ENCODE measurements at places on chromosomes 16 and 17.
A peak's percentile ranks its signal among the peaks of the same experiment; 100 is the strongest.

DNA sequence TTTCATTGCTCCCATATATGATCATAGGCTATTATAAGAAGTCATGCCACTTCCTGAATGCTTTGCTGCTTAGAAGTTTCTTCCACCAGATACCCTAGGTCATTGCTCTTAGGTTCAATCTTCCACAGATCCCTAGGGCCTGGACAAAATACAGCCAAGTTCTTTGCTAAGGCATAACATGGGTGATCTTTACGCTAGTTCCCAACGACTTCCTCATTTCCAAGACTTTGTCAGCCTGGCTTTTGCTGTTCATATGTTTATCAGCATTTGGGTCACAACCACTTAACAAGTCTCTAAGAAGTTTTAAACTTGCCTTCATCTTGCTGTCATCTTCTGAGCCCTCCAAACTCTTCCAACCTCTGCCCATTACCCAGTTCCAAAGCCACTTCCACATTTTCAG, 20.1 kb upstream of the DLX3 start:
- no peak for DNase-seq

DNA sequence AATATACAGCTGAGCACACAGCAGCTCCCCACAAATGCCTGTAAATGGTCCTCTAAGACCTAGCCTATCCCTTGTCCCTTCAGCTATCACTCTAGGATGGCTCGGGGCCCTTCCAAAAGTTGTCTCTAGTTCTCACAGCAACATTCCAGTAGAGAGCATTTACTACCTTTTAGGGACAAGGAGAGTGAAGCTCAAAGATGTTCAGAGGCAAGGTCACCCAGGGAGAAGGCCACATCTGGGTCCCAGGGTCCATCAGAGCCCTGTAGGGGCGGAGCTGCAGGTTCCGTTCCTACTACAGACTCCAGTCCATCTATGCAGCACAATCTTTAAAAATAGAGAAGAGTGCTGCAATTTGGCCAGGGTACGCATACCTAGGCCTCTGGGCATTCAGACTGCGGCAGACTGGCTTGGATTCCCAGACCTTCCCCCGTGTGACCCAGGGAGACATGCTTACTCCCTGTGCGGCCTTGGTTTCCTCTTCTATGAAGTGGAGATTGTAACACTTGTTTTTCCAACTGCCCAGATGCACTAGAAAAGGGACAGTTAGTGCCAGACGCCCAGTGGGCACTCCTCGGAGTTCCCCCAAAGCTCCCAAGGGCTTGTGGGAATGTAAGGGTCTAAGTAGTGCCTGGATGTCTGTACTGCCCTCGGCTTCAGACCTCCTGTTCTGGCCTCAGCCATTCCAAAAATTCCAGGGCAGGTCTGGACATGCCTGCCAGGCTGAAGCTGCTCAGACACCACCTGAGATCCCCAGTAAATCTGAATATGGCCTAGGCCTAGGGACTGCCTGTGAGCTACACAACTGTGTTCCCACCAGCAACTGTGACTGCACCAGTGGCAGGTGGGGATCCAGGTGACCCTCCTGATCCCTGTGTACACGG, 2.5 kb downstream of the SLC12A4 start:
- DNase-seq, result no peak

- no peak for DNase-seq
Observed at GRCh38 chr16:49750341-49751000, 105.4 kb downstream of the ZNF423 start.

- no peak for DNase-seq
Observed at GRCh38 chr17:73713136-73713535, 68.9 kb upstream of the SDK2 start.

DNA sequence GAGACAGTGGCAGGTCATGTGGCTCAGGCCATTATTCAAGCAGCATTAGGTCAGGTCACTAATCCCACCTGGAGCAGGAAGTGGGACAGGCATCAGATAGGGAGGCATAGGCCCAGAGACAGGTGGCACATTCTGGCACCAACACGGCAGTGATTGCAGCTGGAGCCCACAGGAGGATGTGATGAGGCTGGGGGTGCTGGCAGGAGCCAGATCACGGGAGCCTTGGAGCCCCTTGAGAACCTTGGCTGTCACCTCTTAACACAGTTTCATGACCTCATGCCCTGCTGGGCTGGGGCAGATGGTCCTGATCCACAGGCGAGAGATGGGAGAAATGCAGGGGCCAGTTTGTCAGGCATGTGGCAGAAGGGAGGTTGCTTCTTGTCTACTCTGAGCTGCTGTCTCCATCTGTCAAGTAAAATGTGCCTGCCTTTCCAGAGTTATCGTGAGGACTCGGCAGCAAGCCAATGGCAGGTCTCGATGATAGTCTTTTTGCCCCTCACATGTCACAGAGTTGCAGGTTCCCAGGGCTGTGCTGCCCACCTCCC, 109.6 kb downstream of the CLEC16A start:
- no peak for DNase-seq

- DNase-seq, result peak; percentile 100
Observed at GRCh38 chr17:80101011-80101945, at the start of gene GAA. Gene GAA (plus strand): TSS chr17:80101581. CDS start chr17:80104587, 3,006 bp downstream.

DNA sequence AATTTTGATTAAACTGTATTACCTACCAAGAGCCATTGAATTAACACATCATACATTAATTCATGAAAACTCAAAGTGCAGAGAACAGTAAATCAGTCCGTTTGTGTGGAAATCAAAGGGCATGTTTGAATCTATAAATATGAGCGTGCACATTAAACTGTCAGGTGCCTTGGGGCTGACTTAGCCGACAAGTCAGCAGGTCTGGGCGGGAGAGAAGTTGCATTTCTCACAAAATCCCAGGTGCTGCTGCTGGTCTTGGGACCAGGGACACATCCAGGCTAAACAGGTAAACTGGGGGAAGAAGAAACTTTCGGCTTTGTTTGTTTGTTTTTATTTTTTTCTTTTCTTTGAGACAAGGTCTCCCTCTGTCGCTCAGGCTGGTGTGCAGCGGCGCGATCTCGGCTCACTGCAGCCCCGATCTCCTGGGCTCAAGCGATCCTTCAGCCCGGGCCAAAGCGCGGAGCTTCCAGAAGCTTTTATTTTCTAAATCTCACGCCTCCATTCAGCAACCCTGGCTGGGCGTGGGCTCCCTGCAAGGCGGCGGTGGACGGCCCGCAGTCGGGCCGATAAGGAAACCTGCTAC, 213.9 kb downstream of the MRTFB start:
- DNase-seq, result peak; percentile 31

DNA sequence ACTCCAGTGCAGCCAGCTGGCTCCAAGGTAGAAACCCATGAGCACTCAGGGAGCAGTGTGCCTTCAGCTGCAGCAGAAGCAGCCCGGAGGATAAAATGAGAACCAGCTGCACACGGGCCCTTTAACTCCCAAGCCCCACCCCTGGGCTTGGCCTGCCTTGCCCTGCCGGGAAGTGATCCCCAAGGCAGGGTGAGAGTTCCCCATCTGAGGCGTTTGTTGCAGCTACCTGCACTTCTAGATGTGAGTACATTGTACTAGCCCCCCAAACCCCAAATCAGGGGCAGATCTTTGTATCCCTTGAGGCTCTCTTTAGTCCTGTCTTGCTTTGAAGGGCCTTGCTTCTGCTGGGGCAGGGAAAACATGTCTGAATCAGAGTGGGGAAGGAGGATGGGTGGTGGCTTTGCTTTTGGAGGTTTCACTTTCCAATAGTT, at the start of gene MVP:
Gene MVP, plus strand, starts transcription at position 192 of the 431 bp plus-strand sequence. CDS start 10,088 bp downstream, outside the sequence.
- peak; percentile 82 for DNase-seq

- DNase-seq, result no peak
Observed at GRCh38 chr17:39639566-39640458, 2.9 kb downstream of the STARD3 start.

DNA sequence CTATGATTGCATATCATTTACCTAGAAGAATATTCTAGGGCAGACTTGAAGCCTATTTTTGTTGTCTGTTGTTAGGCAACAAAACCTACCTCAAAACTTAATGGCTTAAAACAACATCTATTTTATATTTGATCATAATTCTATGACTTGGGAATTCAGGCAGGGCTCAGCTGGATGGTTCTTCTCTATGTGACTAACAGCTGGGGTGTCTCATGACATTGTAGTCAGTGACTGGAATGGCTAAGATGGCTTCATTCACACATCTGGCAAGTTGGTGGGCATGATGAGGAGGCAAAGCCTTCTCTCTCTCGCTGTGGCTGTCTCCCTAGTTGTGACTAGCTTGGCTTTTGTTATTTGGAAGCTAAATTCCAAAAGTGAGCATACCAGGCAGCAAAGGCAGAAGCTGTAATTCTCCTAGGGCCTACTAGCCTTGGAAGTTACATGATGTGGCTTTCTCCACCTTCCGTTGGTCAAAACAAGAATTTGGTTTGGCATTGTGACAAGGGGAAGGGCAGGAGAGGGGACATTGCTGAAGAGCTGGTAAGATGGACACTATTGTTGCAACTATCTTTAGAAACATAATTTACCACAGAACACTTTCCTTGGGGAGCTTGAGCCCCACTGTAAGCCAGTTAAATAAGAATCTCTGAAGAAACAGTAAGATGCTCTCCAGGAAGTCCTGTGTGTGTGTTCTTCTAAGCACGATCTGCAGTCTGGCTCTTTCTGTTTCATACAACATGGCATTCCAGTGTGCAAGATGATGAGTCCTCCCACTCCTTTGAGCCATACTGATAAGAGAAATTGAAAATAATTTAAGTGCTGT, 39.4 kb downstream of the ZNRF1 start:
- DNase-seq, result no peak

- DNase-seq, result no peak
Observed at GRCh38 chr16:50274326-50275097, 8.2 kb downstream of the ADCY7 start.

DNA sequence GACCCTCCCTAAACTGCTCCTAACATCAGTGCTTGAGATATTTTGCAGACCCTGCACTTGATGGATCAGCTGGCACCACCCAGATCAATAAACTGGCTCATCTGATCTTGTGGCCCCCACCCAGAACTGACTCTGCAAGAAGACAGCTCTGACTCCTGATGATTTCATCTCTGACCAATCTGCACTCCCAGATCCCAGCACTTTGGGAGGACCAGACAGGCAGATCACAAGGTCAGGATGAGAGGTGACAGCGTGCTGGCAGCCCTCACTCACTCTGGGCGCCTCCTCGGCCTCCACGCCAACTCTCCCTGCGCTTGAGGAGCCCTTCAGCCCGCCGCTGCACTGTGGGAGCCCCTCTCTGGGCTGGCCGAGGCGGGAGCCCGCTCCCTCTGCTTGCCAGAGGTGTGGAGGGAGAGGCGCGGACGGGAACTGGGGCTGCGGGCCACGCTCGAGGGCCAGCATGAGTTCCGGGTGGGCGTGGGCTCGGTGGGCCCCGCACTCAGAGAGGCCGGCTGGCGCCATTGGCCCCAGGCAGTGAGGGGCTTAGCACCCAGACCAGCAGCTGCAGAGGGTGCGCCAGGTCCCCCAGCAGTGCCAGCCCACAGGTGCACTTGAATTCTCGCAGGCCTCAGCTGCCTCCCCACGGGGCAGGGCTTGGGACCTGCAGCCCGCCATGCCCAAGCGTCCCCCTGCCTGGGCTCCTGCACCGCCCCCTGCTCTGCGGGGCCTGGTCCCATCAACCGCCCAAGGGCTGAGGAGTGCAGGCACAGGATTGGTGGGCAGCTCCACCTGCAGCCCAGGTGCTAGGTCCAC, 2.4 kb upstream of the C16orf54 start:
- DNase-seq, result no peak

- DNase-seq, result no peak
Observed at GRCh38 chr16:25228372-25228771, 11.6 kb downstream of the AQP8 start.

DNA sequence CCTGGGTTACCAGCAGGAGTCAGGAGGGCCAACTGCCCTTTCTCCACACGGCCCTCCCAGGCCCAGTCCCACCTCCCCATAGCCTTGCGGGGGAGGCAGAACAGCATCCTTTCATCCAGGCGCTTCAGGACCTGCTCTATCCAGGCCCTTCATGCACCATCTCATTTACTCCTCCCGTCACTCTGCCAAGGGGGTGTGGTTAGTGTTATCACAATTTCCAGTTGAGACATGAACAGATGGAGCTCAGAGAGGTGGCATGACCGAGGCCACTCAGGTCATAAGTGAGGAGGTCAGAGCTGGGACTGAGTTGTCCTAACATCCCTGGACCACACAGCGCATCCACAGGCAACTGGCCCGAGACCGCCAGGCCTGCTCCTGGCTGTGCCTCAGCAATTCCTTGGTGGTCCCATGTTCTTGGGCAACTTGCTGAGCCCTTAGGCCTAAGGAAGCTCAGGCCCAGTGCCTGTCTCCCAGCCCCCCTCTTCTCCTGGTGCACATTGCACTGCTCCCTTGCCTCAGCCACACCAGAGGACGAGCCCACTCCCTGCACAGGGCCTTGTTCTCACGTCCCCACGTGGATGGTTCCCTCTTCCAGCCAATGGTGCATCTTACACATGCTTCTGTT, 23.8 kb downstream of the C17orf100 start:
- DNase-seq, result no peak

DNA sequence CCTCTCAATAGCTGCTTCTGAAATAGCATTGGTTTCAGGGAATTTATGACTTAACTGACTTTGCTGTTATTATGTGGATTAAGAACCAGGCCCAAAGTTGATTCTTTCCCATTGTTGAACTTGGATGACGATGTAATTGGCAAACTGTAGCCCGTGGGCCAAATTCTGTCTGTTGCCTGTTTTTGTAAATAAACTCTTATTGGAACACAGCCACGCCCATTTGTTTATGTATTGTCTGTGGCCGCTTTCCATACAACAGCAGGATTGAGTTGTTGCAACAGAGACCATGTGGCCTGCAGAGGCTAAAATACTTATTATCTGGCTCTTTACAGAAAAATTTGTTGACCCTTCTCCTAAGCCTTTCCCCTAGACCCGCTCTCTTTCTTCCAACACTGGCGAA, 31.6 kb downstream of the NTN1 start:
- DNase-seq, result no peak

DNA sequence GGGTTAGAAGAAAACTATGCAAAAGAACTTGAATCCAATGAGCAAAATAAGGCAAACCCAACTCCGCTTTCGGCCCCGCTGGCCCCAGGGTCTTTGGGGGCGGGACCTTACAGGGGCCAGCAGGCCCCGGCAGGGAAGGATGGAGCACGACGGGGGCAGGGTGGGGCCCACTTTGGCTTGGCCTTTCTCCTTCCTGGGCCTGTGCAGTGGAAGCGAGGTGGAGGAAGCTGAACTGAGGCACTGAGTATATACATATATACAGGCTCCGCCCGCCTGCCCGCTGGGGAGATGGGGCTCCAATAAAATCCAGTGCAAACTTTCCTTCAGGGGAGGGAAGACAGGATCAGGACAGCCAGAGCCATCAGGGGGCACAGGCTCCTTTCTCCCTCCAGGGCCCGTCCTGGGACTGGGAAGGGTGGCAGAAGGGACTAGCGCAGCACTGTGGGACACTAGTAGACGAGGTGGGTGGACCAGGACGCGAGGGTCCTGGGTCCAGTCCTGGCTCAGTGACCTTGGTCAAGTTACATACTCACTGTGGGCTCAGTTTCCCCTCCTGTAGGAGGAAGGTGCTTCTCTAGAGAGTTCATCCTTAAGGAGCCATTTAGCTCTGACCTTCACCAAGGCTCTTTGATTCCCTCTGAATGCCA, 20.9 kb upstream of the MPO start:
- no peak for DNase-seq

Data from AG20443 (cell line).